ENCODE measurements at places on chromosomes 2 and 18.
A peak's percentile ranks its signal among the peaks of the same experiment; 100 is the strongest.

GRCh38 chr2:150624001-150624401 lies 136.5 kb upstream of the RND3 start:
- DNase-seq = peak; percentile 69

- no peak for DNase-seq
Observed at GRCh38 chr2:241050624-241051577, 51.2 kb downstream of the MTERF4 start.

GRCh38 chr2:86274918-86275275 lies 62.5 kb downstream of the REEP1 start:
- DNase-seq = no peak

- DNase-seq = peak; percentile 10
Observed at GRCh38 chr2:168396131-168396530, 59.9 kb upstream of the CERS6 start.

GRCh38 chr18:44452346-44452745 lies 228.3 kb upstream of the SETBP1 start:
- DNase-seq = peak; percentile 47

DNA sequence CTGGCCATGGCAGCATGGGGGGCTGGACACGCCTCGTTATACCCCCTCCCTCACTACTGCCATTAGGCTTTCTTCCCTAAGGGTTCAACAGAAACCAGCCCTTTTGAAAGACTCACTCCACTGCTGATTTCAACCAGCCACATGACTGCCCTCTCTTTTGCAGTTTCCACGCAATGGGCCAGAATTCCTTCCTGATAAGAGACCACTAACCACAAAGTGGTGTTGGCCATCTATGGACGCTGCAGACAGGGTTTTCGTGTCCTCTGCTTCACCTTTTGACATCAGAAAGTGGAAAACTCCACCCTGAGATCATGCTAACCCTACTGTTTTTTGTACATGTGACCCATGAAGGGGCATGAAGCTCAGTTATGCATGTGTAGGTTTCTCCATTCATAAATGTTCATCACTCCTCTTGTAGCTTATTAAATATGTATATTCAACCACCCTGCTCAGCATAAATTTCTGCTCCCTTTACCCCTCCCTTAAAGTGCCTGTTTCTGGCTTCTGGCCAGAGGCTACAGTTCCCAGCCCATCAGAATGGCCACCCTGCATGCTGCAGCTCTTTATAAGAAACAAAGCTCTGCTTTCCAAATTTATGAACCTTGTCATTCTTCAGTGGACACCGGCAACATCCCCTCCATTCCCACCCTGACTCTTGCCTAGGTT lies 106.6 kb upstream of the MSH6 start:
- no peak for DNase-seq

DNA sequence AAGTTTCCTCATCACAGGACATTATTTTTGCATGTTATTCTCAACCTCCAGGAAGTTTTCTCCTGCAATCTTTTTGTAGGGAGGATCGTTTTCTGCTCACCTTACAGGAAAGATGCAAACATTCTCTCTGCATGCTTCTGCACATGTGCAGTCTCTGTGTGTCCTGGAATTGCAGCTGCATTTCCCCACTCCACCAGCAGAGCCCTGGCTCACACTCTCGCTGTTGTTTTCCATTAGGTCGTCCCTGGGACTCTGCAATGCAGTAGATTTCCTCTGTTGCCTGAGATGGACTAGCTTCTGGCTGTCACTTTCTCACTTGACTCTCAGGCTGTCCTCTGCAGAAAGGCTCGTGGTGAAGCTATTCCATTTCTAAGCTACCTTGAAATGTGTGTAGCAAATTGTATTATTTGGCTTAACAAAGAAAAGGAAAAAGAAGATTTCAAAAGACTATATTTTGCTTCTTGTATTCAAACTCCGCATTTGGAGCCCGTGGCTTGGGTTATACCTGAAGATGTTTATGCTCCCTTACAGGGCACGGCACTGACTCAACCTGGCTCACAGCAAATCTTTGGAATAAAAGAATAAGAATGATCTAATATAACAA lies 346.7 kb downstream of the RAD51AP2 start:
- DNase-seq = peak; percentile 23

- DNase-seq = no peak
Observed at GRCh38 chr18:305003-305501, 37.2 kb upstream of the THOC1 start.

GRCh38 chr2:3641181-3641580 lies 16.8 kb upstream of the ALLC start:
- DNase-seq = no peak

DNA sequence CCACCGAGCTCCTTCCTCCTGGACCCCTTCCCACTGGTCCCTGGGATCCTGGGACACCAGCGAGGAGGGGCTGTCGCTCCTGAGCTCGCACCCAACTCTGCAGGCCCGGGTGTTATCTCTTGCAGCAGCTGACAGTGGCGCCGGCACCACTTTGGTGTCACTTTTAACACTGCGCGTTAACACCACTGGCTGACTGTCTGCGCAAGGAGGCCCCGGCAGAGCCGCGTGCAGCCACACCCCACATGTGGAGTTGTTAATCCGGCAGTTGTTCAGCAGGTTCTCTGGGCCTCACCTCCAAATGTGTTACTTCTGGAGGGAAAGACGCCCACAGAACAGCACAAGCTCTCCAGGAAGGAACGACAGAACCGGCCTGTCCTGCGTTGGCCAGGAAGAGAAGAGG lies 155.0 kb upstream of the GLI2 start:
- DNase-seq = no peak

DNA sequence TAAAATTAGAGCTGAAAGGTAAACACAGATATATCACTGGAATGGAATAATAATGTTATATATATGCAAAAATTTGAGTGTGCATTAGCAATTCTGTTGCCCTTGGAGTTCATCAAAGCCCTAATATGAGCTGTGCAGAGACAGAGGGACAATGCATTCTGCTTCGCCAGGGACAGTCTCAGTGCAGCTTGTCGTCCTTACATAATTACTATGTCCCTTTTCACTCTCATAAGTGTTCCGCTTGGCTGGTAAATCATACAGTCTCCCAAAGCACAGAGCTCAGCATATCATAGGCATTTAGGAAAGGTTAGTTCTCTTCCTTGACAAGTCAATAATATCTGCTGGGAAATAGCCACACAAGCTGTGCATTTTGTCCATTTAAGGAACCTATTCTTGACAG lies 30.7 kb downstream of the MAPK4 start:
- DNase-seq = no peak

DNA sequence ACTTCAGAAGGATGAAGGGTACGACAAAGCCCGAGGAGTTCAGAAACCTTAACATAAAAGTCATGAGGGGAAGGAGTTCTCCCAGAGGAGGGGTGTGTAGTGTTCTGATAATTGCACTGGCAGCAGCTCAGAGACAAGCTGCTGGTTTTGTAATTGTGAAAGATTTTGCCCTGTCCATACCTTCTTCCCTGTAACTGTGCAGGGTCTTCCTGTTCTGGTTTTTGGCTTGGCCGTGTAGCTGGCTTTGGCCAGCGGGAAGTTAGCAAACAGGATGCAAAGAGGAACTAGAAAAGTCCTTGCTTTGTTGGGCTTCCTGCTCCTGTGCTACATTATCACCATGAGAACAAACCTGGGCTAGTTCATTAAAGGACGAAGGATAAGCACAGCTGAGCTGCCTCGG lies 160.8 kb downstream of the LPIN1 start:
- DNase-seq = no peak

DNA sequence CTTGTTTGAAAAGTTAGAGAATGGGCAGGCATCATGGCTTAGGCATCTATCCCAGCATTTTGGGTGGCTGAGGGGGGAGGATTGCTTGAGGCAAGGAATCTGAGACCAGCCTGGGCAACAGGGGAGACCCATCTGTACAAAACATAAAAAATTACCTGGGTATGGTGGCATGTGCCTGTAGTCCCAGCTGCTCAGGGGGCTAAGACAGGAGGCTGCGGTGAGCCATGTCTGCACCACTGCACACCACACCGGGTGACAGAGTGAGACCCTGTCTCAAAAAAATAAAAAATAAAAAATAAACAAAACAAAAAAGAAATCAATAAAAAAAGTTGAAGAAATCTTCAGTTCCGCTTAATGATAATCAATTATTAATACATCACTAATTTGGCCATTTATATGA lies 146.5 kb downstream of the CDH7 start:
- DNase-seq = no peak

All from fibroblast of skin of right quadriceps (primary cell).